ENCODE measurements at places on chromosomes 16 and 17.

- DNase-seq = no peak
Measured at GRCh38 chr16:83574388-83574787, 233.4 kb upstream of the HSBP1 start.

DNA sequence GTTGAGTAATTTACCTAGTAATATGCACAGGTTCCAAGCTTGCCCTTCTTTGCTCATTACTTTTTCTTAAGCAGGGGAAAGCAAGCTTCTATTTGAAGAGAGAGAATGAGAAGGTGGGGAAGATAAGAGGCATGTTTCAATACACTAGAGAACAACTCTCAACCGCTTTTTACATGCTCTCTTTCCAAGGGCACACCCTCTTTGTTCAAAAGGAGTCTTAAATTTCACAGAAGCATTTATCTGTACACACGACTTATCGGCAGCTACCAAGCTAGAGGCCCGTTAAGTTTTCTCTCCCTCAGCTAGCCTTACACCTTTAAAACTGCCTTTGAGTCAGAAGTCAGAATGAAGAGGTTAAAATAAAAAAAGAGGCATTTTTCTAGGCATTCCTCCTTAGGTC lies 79.6 kb downstream of the STH start:
- no peak for DNase-seq

GRCh38 chr17:18344021-18344420 lies 19.3 kb downstream of the SHMT1 start:
- DNase-seq = no peak

DNA sequence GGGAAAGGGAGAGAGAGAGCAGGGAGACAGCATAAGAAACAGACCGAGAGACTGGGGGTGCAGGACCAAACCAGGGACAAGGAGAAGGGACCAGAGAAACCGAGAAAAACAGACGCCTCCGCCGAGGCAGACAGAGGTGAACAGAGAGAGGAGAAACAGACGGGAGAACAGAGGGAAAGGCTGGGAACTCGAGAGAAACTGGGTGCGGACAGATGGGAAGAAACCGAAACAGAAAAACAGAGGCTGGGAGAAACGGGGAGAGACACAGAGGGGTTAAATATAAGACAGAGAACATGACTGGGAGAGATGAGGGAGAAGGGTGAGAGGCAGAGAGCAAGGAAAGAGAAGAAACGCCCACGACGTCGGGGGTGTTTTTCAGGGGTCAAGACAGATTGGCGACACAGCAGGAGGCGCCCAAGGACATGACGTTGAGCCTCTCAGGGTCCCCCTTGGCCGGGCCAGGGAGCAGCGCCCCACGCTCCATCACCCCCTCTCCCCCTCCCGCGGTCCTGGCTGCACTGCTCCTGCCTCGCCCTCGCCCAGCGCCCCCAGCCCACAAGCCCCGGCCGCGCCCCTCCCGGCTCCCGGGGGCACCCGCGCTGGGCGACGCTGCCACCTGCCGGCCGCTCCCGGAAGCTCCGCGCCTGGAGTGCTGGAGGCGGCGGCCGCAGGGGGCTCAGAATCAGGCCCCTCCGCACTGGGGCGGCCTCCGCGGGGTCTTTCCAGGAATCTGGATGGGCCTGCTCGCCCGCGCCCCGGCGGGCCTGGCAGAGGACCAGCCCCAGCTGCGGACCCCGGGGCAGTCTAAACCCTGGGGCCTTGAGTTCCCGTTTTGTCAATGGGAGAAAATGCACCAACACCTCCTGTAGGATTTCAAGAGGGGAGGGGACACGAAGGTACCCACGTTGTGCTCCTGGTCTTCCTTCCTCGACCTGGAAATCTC lies 1.3 kb upstream of the TMEM92 start:
- no peak for DNase-seq

GRCh38 chr17:412211-413015 lies 59.8 kb upstream of the RPH3AL start:
- no peak for DNase-seq

- DNase-seq = no peak
Measured at GRCh38 chr17:42474276-42474675, 15.6 kb downstream of the ATP6V0A1 start.

Measured in NCI-H1048 (cell line).